ENCODE measurements at places on chromosomes 16 and 17.

- no peak for DNase-seq
Observed at GRCh38 chr17:83002118-83002805, 77.1 kb upstream of the METRNL start.

- peak; percentile 69 for DNase-seq
Observed at GRCh38 chr17:34412965-34413441, 50.0 kb upstream of the CCL1 start.

- DNase-seq, result no peak
Observed at GRCh38 chr17:77725846-77726245, 232.7 kb upstream of the TNRC6C start.

GRCh38 chr16:50671644-50672260, 9.4 kb downstream of the SNX20 start:
- DNase-seq, result peak; percentile 56

GRCh38 chr16:10978871-10979446, 34.6 kb downstream of the CLEC16A start:
- no peak for DNase-seq

Data from fibroblast of mammary gland (primary cell).